ENCODE measurements at places on chromosomes 3 and 15.

DNA sequence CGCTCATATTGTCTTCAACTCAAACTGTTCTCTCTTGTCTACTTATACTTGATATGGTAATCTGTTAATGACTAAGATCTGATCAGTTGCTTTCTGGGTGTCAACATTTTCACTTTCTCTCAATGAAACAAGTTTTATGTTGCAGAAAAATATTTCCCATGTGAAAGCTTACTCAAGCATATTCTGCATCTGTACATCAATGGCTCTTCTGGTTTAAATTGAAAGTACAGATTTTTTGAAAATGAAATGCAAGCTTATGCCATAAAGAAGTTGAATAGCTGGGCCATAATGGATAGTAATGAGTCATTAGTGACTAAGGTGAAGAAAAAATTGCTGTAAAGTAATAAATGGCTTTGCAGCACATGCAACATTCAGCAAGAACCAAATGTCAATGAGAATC, 140.7 kb downstream of the BCHE start:
- DNase-seq, result no peak

DNA sequence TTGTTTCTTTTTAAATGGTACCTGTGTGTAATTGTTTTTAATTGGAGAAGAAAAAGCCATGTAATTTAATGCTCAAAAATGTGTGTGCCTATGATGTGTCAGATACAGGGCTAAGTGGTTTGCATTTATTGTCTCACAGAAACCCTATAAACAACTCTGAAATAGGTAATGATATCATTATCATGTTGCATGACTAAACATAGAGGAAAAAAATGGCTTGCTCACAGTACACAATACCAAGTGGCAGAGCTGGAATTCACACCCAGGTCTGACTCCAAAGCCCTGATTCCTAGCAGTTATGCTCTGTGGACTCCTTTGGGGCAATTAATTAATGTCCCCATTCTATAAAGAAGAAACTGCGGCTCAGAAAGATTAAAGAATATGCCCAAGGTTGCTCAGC, 237.4 kb upstream of the TRIM42 start:
- no peak for DNase-seq

GRCh38 chr3:184632551-184633236, 71.1 kb downstream of the EPHB3 start:
- no peak for DNase-seq

- no peak for DNase-seq
Observed at GRCh38 chr3:127701280-127701911, 28.6 kb downstream of the ABTB1 start.

GRCh38 chr15:45641999-45642932, 7.4 kb downstream of the SQOR start:
- DNase-seq, result no peak
